ENCODE measurements at places on chromosomes 11 and 22. TPM values are rescaled to one million over a fixed set of nuclear protein-coding genes. Genes with fewer than 3 reads are reported as not detected.

- H3K27ac ChIP-seq: no peak overlapping the region
- H3K4me3 ChIP-seq: no peak overlapping the region
- no peaks in the 10 kb centered on the region for H3K4me1 ChIP-seq
- no peaks in the 10 kb centered on the region for H3K27me3 ChIP-seq
- H3K36me3 ChIP-seq: peaks cover 13% of the 10 kb centered on the region
Observed at GRCh38 chr11:2666828-2667570, 32.8 kb downstream of the KCNQ1OT1 start.

DNA sequence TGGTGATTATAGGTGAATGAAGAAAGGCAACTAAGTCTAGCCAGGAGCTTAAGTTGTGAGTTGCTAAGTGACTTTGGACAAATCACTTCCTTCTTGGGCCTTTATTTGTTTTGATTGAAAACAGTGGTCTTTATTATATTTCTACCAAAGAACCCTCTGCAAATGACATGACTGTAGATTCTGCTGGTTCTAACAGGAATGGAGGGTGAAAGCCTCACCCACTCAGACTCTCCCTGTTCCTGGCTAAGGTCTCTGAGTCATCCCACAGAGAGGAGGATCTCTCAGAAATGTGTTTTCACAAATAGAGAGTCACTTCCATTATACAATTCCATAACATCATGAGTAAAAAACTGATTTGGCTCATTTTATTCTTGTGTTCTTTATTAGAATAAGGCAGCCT lies 583.9 kb upstream of the LRRC4C start:
- no peak overlapping the region for H3K4me3 ChIP-seq
- H3K27me3 ChIP-seq: no peaks in the 10 kb centered on the region
- no peaks in the 10 kb centered on the region for H3K4me1 ChIP-seq
- no peak for DNase-seq
- no peak overlapping the region for H3K27ac ChIP-seq

GRCh38 chr11:77472991-77473800 lies 698 bp downstream of the PAK1 start:
- H3K4me1 ChIP-seq: peaks cover 4% of the 10 kb centered on the region
- H3K4me3 ChIP-seq: peak overlapping the region; percentile 64
- H3K27ac ChIP-seq: no peak overlapping the region
- peaks cover 49% of the 10 kb centered on the region for H3K27me3 ChIP-seq

Gene PNPLA3
- 8.3 TPM for total RNA-seq

Gene ZNF195
- 14.7 TPM for total RNA-seq

- no peaks in the 10 kb centered on the region for H3K36me3 ChIP-seq
- peaks cover 16% of the 10 kb centered on the region for H3K4me1 ChIP-seq
- H3K27ac ChIP-seq: no peak overlapping the region
- DNase-seq: no peak
- H3K27me3 ChIP-seq: peaks cover 43% of the 10 kb centered on the region
- no peak overlapping the region for H3K4me3 ChIP-seq
Observed at GRCh38 chr11:11618973-11619435, 2.8 kb downstream of the GALNT18 start.

DNA sequence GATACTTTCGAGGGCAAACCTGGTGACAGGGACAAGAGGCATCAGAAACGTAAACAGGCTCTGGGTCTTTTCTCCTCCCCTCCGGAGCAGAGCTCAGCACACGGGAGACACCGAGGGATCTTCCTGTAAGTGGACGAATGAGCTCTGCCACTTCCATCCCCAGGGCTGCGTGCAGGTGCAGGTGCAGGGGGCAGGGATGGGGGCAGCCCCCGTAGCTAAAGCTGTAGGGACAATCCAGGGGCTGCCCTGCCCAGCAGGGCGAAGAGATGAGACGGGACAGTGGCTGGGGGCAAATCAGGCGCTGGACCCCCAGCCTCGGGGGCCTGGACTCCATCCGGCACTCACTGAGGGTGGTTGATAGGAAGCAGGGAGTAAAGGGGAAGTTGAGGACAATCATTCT lies 505.4 kb downstream of the BRD1 start:
- no peaks in the 10 kb centered on the region for H3K36me3 ChIP-seq
- H3K4me3 ChIP-seq: no peak overlapping the region
- H3K27ac ChIP-seq: no peak overlapping the region
- no peak for DNase-seq

- peak overlapping the region; percentile 100 for H3K27ac ChIP-seq
- DNase-seq: no peak
- no peaks in the 10 kb centered on the region for H3K36me3 ChIP-seq
- H3K4me3 ChIP-seq: no peak overlapping the region
- no peaks in the 10 kb centered on the region for H3K27me3 ChIP-seq
Observed at GRCh38 chr11:12074529-12075195, 35.7 kb upstream of the MICAL2 start.

Gene MRGPRX3
- total RNA-seq: not detected

DNA sequence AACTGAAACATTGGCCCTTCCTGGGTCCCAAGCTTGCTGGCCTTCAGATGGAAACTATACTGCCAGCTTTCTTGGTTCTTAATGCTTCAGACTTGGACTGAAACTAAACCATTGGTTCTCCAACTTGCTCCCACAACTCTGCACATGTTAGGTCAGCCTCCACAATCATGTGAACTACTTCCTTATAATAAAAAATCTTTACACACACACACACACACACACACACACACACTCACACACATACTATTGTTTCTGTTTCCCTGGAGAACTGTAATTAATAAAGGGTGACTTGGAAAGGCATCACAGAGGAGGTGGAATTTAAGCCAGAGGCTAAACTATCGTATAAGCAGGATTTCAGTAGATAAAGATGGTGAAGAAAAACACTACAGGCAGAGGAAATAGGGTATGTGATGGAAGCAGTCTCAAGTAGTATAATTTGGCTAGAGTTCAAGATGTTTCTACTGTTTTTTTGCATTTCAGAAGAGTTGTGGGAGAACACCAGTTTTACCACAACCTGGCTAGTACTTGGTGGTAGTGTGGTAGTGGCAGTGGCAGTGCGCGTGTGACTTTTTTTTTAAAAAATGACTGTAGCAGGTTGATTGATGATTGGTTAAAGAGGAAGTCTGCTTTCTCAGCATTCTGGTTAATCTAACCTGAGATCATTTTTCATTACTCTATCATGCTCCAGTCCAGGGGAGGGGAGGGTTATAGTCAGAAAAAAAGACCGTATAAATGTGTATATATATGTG lies 70.1 kb downstream of the PDE3B start:
- H3K4me3 ChIP-seq: no peak overlapping the region
- H3K27me3 ChIP-seq: no peaks in the 10 kb centered on the region
- no peaks in the 10 kb centered on the region for H3K4me1 ChIP-seq
- no peaks in the 10 kb centered on the region for H3K36me3 ChIP-seq
- DNase-seq: no peak

- DNase-seq: peak; percentile 68
- H3K4me3 ChIP-seq: peak overlapping the region; percentile 73
- H3K27ac ChIP-seq: peak overlapping the region; percentile 72
Observed at GRCh38 chr11:59551659-59552521, 40.6 kb downstream of the OR4D9 start.

Gene KAT5
- total RNA-seq: 37.4 TPM

- H3K4me1 ChIP-seq: peaks cover 14% of the 10 kb centered on the region
- H3K36me3 ChIP-seq: peaks cover 37% of the 10 kb centered on the region
- H3K27me3 ChIP-seq: no peaks in the 10 kb centered on the region
- peak; percentile 70 for DNase-seq
- peak overlapping the region; percentile 87 for H3K27ac ChIP-seq
Observed at GRCh38 chr11:70210530-70210929, 7.4 kb downstream of the FADD start.

GRCh38 chr22:27856386-27856785 lies 54.8 kb upstream of the MN1 start:
- peaks cover 71% of the 10 kb centered on the region for H3K36me3 ChIP-seq
- H3K4me1 ChIP-seq: peaks cover 8% of the 10 kb centered on the region
- H3K27ac ChIP-seq: no peak overlapping the region
- H3K4me3 ChIP-seq: no peak overlapping the region
- DNase-seq: no peak

Gene ESAM
- 0.29 TPM for total RNA-seq

DNA sequence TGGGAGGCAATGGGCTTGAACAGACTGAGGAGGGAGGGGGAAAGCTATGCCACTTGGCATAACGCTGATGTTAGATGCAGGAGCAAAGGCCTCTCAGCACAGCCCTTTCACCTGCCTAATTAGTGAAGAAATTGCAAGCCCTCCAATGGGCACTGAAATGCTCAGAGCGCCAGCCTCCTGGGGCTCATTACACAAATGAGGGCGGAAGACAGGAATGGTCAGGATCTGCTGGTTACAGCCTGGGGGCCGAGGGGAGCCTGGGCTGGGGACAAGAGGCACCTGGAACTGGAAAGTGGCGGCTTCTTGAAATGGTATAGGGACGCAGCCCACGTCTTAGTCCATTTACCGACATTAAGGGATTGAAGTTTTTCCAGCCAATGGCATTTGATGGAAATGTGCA lies 50.2 kb upstream of the PLET1 start:
- H3K4me1 ChIP-seq: no peaks in the 10 kb centered on the region
- H3K36me3 ChIP-seq: no peaks in the 10 kb centered on the region
- H3K4me3 ChIP-seq: no peak overlapping the region
- no peak for DNase-seq
- no peak overlapping the region for H3K27ac ChIP-seq
- H3K27me3 ChIP-seq: no peaks in the 10 kb centered on the region

- DNase-seq: peak; percentile 75
- H3K36me3 ChIP-seq: no peaks in the 10 kb centered on the region
- peaks cover 26% of the 10 kb centered on the region for H3K27me3 ChIP-seq
- no peak overlapping the region for H3K4me3 ChIP-seq
- no peaks in the 10 kb centered on the region for H3K4me1 ChIP-seq
- no peak overlapping the region for H3K27ac ChIP-seq
Observed at GRCh38 chr11:2554338-2555207, 109.8 kb downstream of the KCNQ1 start.

GRCh38 chr11:102014756-102015155 lies 32.5 kb upstream of the CFAP300 start:
- no peaks in the 10 kb centered on the region for H3K36me3 ChIP-seq
- no peak for DNase-seq

Gene INS
- not detected for total RNA-seq
